Karpas-422 (cell line): ENCODE measurements at places on chromosomes 16 and 17.

DNA sequence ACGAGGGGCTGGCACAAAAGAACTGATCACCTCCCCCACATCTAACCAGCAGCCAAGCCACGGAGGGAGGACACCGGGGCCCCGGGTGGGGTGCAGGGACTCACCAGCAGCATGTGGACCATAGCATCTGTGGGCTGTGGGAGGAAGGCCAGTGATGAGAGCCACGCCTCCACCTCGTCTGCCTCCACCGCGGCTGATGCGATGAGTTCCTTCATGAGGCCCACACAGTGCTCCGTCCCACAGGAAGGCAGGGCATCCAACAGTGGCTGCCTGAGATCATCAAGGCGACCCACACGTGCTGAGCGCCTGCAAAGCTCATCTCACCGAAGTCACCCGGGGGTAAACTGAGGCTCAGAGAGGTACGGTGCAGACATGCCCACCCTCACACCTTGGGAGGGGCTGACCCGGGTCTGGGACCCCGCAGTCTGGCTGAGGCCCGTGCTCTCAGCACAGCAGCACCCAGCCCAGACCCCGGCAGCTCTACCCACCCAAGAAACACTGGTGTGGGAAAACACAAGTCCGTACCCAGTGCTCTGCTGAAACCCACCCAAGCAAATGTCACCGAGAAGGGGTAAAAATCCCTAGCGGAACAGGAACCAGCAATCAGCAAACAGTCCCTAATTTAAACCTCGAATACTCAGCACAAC, 85.9 kb downstream of the LITAF start:
- no peak for DNase-seq

DNA sequence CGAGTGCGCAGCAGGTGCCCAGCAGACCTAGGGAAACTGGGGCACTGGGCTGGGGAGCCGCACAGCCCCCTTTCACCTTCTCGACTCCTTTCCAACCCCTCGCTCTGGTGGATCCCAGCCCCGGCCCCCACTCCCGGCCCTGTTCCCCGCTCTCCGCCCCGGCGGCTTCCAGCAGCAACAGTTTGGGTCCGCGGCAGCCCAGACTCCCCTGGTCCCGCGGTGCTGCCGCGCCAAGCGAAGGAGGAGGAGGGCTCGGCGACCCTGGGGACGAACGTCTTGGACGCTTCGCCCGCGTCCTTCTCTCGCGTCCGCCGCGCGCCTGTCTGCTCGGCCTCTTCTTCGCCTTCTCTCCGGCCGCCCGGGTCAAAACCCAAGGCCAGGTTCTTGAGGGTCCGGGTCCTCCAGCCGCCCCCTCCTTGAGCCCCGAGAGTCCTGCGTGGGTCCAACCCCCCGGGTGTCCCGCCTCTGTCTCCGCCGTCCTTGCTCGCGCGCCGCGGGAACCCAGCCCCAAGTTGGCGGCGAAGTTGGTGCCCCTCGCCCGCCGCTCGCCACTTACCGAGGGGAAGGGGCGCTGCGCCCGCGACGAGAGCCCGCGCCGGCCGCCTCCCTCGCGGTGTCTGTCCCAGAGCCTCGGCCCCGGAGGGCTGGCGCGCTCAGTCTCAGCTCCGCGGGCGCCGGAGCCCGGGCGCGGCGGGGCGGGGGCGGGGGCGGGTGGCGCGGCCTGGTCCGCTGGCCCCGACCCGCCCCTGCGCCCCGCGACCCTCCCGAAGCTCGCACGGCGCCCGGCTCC, 1.4 kb upstream of the GRIN2C start:
- DNase-seq, result no peak

GRCh38 chr17:2959371-2960130, 103.9 kb downstream of the OR1D5 start:
- no peak for DNase-seq

- DNase-seq, result no peak
Measured at GRCh38 chr16:29820730-29821642, 724 bp downstream of the MVP start.

GRCh38 chr16:55480228-55480655, 1.2 kb downstream of the MMP2 start:
- DNase-seq, result no peak

- DNase-seq, result no peak
Measured at GRCh38 chr17:1808644-1809043, 21.1 kb downstream of the SMYD4 start.

- peak; percentile 45 for DNase-seq
Measured at GRCh38 chr16:87895641-87896141, 26.4 kb upstream of the SLC7A5 start.

- peak; percentile 82 for DNase-seq
Measured at GRCh38 chr16:84266451-84266850, 26.6 kb upstream of the KCNG4 start.

DNA sequence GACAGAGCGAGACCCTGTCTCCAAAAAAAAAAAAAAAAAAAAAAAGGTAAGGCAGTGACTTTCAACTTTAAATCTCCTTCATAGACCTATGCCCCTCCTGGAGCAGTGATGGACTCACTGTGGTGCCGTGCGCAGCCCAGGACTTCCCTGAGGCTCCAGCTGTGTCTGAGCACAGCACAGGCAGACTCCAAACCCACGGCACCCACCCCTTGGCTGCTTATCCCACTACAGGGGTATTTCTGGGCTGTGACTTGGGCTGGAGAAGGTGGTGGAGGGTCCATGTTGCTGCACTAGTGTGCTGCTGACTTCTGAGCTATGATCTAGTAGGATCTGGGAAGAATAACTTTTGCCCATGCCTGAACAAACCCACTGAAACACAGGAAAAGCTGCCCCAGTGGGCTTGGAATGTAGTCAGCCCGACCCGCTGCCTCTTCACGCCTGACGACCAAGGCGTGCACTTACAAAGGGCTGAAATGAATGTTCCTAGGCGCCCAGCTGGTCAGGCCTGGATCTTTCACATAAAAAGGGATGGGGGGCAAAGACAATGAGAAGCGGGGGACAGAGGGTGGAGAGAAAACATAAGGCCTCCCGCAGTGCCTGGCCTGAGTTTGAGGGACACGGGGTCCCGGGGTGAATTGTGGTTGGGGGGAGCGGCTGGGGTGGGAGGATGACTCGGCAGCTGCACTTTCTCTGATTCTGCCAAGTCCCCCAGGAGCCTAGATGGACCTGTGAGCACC, 83.0 kb downstream of the IRF8 start:
- no peak for DNase-seq

DNA sequence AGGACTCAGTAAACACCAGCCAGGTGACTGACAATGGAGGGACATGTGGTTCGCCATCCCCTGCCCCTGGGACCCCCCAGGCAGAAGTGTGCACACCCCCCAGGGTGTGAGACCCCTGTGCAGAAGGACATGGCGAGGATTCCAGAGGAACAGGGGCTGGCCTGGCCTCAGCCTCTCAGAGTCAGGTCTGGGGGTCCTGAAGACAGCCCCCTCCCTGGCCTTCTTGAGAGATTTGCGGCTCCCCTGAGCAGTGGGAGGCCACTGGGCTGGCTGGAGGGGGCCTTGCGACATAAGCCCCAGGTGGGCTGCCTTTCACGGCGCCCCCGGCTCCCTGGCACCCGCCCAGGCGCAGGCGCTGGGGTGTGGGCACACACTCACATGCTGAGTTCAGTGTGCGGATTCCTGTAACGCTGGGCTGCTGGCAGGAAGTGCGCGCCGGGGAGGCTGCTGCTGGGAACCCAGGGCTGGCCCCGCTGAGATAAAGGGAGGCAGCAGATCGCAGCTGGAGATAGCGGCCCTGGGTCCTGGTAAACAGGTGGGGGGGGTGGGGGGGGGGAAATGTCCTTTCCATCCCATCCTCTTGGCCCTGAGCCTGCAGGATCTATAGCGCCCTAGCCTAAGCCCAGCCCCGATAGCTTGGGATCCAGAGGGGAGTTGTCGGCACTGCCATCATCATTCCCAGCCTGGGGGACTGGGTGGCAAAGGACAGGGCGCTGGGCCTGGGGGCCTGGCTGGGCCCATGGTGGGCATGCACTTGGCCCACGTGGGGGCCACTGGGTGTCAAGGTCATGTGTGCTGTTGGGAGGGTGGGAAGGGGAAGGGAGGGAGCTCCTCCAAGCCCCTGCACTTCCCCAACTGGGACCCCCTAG, 27.1 kb downstream of the TMEM235 start:
- DNase-seq, result no peak

DNA sequence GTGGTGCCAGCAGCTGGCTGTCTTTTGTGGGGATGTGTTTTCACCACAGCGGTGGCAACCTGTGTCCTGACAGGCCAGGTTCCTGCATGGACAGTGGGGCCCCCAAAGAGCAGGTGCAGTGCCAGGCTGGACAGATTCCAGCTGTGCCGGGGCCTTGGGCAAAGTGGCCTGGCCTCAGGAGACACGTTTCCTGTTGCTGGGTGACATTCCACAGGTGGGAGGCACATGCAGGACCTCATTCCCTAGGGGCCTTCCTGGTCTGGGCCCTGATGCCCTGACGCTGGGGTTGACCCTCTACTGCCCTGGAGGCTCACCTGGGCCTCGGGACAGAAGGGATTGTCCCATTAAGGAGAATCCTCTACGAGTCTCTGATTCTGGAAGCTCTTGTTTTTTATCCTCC, 182.4 kb downstream of the RAB11FIP4 start:
- no peak for DNase-seq

GRCh38 chr17:61444831-61445230, 7.4 kb upstream of the TBX4 start:
- DNase-seq, result no peak

- no peak for DNase-seq
Measured at GRCh38 chr16:73172241-73172972, 124.5 kb upstream of the ZFHX3 start.

DNA sequence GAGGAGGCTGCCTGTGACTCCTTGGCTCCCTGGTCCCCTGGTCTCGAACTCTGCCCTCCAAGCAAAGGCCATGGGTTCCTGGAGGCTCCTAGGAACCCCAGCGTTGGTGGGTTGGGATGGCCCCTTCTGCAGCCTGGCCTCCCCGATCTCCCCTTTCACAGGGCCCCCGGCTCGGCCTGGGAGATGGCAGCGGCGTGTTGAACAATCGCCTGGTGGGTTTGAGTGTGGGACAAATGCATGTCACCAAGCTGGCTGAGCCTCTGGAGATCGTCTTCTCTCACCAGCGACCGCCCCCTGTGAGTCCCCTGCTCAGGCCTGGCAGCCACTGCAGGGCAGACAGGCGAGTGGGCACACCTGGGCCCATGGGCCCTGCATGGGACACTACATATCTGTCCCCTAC, 10.9 kb downstream of the ADGRG3 start:
- DNase-seq, result no peak

DNA sequence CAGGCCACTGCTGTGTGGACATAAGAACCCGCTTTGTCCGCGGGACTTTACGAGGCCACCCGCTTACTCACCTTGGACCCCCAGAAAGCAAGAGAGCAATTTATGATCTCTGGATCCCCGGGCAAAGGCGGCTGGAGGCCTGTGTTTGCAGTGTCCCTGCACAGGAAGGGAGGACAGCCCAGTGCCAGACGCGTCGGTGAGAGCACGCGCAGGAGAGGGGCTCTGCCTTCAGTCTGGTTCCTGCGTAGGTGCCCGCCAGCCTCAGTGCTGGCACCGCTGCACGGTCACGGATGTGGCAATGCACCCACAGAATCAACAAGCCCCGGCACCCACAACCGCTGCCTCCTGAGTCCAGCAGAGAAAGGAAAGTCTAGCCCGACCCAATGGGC, 248.4 kb downstream of the C16orf95 start:
- DNase-seq, result no peak

GRCh38 chr16:87003414-87003755, 313.8 kb downstream of the C16orf95 start:
- no peak for DNase-seq

DNA sequence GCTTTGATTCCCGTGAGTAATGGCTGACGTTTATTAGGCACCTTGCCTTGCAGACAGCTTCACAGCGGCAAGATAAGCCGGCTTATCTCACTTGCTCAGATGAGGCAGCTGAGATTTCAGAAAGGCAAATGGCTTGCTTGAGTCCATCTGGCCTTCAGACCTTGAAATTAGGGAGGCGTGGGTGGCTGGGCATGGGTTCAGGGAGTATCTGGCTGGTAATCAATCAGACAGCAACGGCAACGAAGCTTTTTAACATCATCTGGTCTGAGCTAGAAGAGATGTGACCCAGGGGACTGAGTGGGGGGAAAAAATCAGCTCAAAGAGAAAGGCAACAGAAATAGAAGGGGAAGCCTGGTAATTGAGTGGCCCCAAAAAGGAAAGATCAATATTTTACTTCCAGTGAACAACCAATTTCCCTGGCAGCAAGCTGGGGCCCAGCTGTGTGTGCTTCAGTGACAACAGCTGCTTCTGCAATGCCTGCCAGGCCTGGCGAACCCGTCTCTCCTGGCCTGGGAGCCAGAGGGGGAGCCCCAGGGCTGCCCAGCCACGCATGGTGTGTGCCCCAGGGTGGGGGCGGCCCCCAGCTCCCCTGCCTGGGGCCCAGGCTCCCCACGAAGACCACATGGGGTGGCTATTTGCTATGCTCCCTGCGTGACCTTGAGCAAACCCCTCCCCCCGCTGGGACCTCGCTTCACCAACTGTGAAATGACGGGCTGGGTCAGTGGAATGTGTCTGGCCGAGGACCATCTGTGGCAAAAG, 34.0 kb downstream of the RAB11FIP4 start:
- no peak for DNase-seq

DNA sequence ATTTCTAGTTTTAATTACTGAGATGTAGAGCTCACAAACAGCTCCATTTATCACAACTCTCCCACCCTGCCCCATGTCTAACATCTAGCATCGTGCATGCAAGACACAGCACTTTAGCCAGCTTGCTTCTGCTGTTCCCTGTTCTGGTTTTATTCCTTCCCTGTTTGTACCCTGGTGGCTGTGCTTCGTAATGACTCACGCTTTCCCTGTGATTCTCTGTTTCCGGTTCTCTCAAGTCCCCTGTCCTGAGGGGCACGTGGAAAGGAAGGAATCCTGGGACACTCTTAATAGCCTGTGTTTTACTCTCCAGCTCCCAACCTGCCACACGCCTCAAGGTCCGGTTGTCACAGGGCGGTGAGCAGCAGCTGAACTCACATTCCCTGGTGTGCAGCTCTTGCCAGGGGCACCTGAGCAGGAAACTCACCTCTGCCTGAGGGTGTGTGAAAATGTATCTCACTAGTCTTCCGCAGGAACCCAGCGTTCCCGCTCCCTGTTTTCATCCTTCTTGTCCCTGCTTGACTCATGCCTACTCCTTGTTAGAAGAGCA, 10.6 kb downstream of the SHISA6 start:
- no peak for DNase-seq

DNA sequence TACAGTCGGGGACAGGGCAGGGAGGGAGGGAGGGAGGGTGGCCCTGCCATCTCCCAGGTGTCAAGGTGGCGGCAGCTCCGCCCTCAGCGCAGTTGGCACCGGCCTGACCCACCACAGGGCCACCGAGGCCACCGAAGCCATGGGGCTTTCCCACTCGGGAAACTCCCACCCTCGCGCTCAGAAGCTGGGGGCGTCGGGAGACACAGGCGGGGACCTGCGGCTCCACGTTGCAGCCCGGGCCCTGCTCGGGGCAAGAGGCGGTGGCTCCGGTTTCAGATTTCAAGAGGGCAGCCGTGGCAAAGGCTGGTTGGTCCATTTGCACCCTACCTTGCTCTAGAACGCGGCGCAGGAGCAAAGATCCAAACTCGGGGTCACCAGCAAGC, 544 bp downstream of the CYB561 start:
- peak; percentile 72 for DNase-seq

- peak; percentile 94 for DNase-seq
Measured at GRCh38 chr17:78168242-78168902, at the start of gene SYNGR2. Gene SYNGR2 (plus strand): TSS chr17:78168581. CDS start chr17:78168617, 36 bp downstream.
